ENCODE measurements at places on chromosomes 6 and 20.

- no peak for DNase-seq
These were observed 21.6 kb upstream of the MCM3 start for GRCh38 chr6:52305948-52306767.

DNA sequence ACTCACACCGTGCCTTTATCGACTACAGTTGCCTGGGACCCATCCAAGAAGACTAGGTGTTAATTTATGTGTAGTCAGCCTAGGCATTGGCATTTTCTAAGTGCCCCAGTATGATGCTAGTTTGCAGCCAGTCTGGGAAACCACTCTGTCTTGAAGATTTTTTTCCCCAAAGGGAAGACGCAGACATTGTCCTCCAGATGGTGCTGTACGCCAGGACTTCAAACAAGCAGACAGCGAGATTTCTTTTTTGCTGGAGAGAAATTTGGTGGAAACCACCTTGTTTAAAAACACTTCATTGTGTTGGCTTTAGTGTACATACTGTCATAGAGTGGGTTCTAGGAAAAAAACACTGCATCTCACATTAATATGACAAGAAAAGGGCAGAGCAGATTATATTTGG is 30.0 kb downstream of the ALDH5A1 start:
- DNase-seq: no peak

GRCh38 chr6:160995271-160995670 is 3.7 kb downstream of the MAP3K4 start:
- DNase-seq: no peak

DNA sequence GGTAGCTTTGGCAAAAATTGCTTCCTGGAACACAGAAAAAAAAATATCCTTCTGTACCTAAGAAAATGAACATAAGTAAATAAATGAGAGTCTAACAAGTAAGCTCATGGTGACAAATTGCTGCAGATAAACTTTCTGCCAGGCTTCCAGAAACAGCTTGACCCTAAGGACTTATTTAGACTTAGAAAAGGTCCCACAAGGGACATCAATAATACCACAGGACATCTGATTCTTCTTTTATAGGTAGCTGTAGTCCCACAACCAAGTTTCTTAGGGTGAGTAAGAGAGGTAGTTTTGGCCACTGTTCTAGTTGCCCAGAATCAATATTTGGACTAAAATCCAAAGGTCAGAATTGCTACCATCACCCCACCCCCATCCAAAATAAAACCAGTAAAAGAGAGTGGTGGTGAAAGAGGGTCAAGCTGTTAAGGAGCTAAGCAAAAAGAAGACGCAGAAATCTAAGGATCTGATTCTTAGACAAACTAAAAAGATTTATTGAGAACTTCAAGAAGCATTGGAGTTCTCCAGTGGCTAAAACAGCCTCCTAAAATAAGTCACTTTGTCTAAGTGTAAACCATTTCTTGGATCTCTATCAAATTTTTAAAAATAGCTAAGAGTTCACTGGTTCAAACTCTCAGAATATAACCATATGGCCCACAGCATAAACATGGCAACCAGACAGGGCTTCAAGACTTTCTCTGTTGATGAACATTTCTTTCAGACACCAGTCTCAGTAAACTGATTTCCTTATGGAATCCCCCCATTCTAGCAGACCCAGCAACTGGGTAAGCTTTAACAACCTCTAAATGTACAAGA is 180.6 kb downstream of the PTPRK start:
- DNase-seq: no peak

DNA sequence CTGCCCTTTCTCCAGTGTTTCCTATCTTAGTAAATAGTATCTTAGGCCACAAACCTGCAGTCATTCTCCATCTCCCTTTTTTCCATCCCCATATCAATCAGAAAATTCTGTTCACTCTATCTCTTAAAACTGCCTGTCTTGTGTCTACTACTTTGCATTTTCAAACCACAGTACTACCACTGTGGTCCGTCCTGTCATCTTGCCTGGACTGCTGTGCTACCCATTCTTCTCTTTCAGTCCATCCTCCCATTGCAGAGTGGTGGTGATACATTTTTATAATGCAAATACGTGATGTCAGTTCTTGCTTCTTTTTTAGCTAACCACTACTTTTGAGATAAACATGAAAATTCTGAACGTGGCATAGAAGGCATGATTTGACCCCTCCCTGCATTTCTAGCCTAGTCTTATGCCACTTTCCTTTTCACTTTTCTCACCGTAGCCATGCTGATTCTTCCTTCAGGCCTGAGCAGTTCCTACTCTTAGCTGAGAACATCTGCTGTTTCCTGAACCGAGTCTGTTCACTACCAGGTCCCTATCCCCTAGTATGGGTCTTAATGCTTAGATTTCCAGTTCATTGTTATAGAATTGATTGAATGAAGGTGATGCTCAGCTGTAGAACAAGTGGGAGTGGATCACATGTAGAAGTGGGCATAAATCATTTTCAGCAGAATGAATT is 13.8 kb downstream of the TBPL1 start:
- no peak for DNase-seq

GRCh38 chr6:17768388-17768787 is 61.7 kb upstream of the NUP153 start:
- DNase-seq: no peak

DNA sequence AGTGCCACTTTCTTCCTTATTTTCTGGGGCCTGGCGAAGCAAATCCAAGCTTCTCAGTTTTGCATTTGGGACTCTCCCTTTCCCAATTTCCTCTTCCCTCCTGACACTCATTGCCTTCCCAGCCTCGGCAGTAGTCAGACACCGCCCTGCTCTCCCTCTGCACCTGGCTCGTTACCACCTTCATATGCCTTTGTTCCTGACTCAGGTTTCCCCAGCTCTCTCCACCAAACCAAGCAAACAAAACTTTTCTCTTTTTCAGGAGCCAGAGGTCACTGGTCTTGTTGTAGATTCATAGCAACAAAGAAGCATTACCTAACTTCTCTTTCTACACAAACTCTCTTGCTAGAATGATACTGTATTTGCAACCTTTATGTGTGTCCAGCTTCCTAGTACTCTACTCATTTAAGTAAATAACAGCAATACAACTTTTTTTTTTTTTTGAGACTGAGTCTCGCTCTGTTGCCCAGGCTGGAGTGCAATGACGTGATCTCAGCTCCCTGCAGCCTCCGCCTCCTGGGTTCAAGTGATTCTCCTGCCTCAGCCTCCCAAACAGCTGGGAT is 9.0 kb upstream of the ZC3H12D start:
- DNase-seq: no peak

DNA sequence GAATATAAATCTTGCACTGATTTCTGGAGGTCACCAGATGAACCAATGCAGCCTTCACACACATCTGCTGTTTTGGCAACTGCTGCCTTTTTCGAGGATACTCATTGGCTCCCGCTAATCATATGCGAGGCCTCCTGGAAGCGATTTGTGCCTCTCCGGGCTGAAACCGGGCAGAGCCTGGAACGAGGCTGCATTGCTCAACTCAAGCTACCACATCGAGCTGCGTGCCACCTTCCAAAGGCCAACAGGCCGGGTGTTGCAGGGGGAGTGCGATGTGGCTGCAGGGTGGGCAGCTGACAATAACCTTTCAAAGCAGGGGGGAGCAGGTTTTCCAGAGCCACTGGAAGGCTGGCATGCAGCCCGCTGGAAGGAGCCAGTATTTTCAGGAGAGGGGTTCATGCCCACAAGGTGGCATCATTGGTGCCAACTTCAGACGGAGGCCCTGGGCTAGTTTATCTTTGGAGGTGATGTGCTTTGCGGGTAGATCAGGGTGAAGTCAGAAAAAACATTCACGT is 122.6 kb upstream of the IFNGR1 start:
- no peak for DNase-seq

DNA sequence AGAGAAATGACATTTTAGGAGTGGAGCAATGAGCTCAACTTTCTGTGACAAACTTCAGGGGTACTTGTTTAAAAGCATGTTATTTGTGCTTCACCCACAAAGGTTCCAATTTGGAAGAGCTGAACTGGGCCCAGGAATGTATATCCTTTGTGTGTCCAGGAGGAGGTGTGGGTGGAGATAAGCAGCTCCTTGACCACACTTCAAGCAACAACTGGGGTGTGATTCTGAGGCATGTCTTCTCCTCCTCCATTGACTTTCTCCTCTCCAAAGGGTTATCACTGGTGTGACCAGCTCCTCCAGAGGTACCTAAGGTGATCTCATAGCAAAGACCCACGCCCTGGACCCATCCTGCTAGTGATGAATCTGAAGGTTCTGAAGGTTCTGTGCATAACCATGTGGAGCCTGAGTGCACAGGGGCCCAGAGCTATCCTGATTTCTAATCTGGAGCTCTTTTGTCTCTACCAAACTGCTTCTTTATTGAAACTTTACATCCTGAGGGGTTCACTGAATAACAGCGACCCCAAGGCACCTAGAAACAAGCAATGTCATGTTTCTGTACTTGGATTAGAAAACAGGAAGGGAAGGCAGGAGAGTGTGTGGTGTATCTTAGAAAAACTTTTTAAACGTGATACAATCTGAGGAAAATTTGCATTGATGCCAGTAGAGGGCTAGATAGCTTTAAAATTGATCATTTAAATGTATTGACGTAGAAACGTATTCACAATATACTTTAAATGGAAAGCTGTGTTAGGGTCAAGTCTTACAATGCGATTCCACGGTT is 60.9 kb upstream of the CD93 start:
- no peak for DNase-seq
